NCI-H460 (cell line): ENCODE measurements at places on chromosomes 4 and X.

- no peak for DNase-seq
Observed at GRCh38 chrX:148536961-148537360, 36.5 kb downstream of the AFF2 start.

GRCh38 chrX:118062817-118063615 is 53.6 kb downstream of the KLHL13 start:
- DNase-seq: no peak

DNA sequence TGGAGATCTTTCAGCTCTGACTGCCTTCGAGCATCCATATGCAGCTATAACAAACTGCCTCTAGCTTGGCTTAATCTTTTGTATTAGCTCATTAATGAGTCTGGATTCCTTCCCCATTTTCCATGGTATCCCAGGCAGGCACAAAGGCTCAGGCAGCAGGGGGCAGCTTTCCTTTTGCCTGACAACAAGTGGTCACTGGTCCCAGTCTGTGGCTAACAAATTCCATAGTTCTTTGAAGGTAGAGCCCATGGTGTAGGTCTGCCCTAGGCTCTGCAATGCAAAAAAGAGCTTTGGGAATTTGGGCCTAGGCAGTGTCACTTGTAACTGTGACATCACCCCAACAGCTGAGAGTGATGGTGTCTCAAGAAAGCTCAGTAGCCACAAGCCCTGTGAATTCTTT is 234.4 kb upstream of the GPC4 start:
- no peak for DNase-seq

DNA sequence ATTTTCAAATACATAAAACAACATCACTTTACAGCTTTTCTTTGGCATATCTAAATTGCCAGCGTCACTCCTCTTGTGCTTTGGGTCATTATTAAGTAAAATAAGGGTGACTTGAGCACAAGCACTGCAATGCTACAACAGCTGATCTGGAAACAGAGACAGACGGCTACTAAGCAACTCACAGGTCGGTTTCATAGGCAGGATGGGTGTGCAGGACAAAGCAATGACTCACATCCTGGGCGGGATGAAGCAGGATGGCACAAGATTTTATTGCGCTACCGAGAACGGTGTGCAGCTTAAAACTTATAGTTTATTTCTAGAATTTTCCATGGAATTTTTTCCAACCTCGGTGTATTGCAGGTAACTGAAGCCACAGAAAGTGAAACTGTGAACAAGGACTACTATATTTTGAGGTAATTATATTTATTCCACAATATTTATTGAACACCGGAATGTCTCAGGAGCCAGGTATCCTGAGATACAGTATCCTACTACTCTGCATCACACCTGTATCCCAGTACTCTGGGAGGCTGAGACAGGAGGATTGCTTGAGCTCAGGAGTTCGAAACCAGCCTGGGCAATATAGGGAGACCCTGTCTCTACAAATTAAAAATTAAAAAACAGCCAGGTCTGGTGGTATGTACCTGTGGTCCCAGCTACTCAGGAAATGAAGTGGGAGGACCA is 215.5 kb downstream of the APBB2 start:
- DNase-seq: peak; percentile 56

DNA sequence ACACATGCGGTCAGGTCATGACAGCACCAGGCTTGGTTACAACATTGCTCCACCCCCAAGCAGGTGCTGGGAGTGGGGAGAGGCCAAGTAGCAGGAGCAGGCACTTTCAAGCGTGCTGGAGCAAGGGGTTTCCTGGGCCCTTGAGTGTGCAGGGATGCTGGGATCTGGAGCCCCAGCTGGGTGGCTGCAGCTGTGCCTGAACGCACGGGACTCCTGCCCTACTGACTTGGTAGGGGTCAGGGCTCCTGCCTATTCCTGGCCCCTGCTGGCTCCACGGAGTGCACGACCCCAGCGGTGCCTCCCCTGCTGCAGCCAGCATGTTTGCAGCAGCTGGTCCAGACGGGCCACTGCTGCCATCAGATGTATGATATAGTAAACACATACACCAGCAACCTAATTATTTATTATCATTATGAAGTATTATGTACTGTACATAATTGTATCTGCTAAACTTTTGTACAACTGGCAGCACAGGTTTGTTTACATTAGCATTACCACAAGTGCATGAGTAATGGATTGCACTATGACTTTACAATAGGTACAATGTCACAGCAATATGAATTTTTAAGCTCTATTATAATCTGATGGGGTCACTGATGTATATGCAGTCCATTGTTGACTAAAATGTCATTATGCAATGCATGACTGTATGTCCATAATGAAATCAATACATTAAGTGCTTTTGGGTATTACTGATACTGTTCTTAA is 620.6 kb downstream of the RAPGEF2 start:
- DNase-seq: no peak

GRCh38 chrX:71366674-71367256 is 608 bp downstream of the TAF1 start:
- DNase-seq: no peak

DNA sequence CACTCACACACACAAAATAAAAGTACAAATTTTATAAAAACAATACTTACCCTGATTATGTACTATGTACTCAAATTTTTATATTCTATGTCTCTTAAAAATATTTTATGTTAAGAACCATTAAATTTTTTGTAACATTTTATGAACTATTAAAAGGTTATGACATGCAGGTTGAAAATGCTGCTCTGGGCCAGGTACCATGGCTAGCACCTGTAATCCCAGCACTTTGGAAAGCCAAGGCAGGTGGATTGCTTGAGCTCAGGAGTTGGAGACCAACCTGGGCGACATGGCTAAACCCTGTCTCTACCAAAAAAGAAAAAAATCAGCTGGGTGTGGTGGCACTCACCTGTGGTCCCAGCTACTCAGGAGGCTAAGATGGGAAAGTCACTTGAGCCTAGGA is 29.4 kb upstream of the SPINK2 start:
- no peak for DNase-seq

GRCh38 chr4:8148159-8148558 is 10.5 kb downstream of the ABLIM2 start:
- no peak for DNase-seq

DNA sequence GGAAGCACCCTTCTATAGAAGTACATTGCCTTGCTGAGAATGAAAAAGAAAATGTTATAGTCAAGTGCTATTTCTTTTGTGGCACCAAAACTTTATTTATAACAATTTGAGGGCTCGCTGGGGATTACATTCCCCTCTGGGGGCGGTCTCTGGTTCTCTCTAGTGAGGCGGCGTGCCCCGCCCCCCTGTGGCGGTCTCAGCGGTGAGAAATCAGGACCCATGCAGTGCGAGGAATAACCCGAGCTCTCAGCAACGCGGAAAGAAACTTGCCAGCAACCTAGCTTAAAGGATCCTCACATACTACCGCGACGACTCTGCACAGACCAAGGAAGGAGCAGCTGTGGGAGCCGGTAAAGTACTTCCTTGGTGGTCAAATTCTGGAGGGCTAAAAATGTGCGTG is 83.4 kb upstream of the SHISA3 start:
- DNase-seq: no peak

- no peak for DNase-seq
Observed at GRCh38 chr4:76658231-76659102, 223.4 kb downstream of the SHROOM3 start.

- no peak for DNase-seq
Observed at GRCh38 chr4:35063031-35063570, 1181.2 kb downstream of the ARAP2 start.

GRCh38 chrX:111616786-111617185 is 64.2 kb upstream of the ALG13 start:
- no peak for DNase-seq

GRCh38 chrX:10649265-10649664 is 28.9 kb upstream of the MID1 start:
- no peak for DNase-seq

DNA sequence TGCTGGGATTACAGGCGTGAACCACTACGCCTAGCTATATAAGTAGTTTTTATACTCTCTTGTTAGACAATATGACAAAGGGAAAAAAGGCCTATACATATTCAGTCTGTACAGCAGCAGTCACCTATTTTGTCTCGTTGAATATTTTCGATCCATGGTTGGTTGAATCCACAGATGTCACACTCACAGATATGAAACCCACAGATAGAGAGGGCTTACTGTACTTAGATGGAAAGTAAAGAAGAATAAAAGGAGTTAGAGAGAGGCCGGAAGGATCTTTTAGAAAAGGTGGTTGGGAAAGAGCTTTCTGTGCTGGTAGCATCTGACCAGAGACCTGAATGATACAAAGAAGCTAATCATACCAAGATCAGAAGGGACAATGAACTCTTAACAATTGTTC is 38.3 kb upstream of the SPINK2 start:
- DNase-seq: no peak

GRCh38 chr4:67922697-67923096 is 38.9 kb upstream of the TMPRSS11D start:
- no peak for DNase-seq

GRCh38 chr4:97978791-97979488 is 164.3 kb downstream of the STPG2 start:
- no peak for DNase-seq

- DNase-seq: no peak
Observed at GRCh38 chr4:72365016-72365415, 204.0 kb downstream of the ADAMTS3 start.

DNA sequence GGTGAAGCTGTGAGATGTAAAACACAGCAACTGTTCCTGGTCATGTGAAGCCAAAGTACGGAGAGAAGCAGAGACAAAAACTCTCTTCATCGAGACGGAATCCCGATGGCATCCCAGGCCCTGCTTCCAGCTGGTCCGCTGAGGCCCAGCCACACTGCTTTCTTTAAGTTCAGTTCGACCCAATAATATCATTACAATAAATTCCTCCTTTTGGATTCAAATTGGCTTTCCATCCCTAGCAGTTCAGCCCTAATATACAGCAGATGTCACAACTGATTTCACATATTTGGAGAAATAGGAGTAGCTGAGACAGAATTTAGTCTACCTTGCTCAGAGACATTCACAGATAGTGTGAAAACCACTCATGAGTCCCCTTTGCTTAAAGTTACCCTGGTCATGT is 98.3 kb upstream of the SPRY1 start:
- DNase-seq: no peak

GRCh38 chr4:10526429-10527222 is 69.4 kb upstream of the ZNF518B start:
- no peak for DNase-seq

- no peak for DNase-seq
Observed at GRCh38 chrX:34859191-34859590, 83.4 kb upstream of the FAM47B start.

DNA sequence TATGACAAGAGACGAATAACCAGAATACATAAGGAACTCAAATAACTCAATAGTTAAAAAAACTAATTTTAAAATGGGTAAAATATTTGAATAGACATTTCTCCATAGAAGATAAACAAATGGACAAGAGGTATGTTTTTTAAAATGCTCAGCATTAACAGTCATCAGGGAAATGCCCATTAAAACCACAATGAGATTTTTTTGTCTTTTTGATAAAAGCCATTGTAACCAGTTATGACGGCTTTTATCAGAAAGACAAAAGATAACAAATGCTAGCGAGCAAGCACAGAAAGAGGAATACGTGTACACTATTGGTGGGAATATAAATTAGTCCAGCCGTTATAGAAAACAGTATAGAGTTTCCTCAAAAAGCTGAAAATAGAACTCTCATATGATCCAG is 388.2 kb upstream of the INTU start:
- DNase-seq: no peak

DNA sequence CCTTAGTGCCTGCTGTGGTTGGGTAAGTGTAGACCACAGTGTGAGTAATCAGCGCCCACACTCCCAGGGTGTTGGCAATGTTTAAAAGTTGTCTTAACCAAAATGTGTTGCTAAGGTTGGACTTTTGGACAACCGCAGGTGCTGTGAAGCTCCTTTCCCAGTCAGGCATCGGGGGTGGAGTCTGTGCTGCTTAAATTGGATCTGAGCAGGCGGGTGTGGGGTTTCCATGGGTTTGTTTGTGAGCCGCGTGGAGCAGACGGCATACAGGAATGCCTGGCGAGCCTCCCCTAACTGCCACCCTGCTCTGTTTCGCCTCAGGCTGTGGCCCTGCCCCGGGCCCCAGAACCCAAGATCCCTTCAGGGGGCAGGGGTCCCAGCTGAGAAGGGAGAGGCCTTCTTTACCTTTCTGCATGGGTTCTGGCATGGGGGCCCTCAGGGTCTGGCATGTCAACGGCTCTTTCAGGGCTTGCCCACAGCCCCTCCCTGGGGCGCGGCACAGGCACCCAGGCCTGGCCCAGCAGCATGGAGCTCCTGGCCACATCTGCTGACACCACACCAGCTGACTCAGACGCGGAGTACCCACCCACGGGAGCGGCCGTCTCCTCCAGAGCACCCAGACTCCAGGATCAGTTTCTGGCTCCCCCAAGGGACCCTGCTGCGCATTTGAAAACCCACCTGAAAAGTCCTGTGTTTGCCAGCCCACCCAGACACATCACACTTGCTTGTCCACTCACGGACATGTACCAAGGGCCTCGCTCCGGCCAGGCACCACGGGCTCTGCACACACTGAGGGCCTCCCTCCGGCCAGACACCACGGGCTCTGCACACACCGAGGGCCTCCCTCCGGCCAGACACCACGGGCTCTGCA is 5.1 kb upstream of the SPON2 start:
- no peak for DNase-seq

- DNase-seq: no peak
Observed at GRCh38 chrX:57119416-57119815, 1.9 kb downstream of the SPIN2B start.

- no peak for DNase-seq
Observed at GRCh38 chrX:42807393-42807792, 29.4 kb upstream of the PPP1R2C start.

- DNase-seq: no peak
Observed at GRCh38 chrX:45056428-45057145, 144.1 kb downstream of the DIPK2B start.

- DNase-seq: no peak
Observed at GRCh38 chr4:97144199-97144598, 999.1 kb downstream of the STPG2 start.

DNA sequence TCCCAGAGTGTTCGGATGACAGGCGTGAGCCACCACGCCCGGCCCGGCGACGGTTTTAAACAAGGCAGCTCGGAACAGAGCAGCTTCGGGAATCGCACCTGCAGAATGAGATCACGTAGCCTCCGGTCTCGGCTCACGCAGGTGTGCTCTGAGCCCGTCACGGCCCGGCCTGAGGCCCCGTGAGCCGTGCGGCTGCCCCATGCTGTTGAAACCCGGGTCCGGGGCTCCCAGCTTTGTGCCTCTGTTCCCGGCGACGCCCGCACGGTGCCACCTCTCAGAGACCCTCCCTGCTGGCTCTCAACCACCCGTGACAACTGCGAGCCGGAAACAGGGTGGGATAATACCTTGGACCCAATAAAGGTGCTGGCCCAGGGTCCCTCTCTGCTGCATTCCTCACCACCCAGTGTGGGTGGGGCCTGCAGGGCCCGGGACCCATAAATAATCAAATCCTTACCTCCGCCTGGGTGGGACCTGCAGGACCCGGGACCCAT is 13.4 kb upstream of the PLCXD1 start:
- no peak for DNase-seq
